ENCODE measurements at places on chromosomes 3 and 15.

- no peak for DNase-seq
Measured at GRCh38 chr3:193822492-193823212, 229.6 kb downstream of the OPA1 start.

- DNase-seq = no peak
Measured at GRCh38 chr3:177286034-177286433, 88.8 kb upstream of the TBL1XR1 start.

- DNase-seq = no peak
Measured at GRCh38 chr15:100147828-100148227, 193.9 kb downstream of the ADAMTS17 start.

- DNase-seq = no peak
Measured at GRCh38 chr3:104273046-104273649, 1093.6 kb upstream of the ALCAM start.
